ENCODE measurements at places on chromosomes 6 and 20. TPM values are rescaled to one million over a fixed set of nuclear protein-coding genes. Genes with fewer than 3 reads are reported as not detected.

Gene KIAA0408
- total RNA-seq, result 4.0 TPM

Gene AURKA
- 96.9 TPM for total RNA-seq

Gene PXT1
- 0.14 TPM for total RNA-seq

Gene CFB
- total RNA-seq, result not detected

Gene CST7
- not detected for total RNA-seq

GRCh38 chr6:49030251-49031020 is 432.6 kb downstream of the MMUT start:
- H3K36me3 ChIP-seq, result no peaks in the 10 kb centered on the region
- no peak overlapping the region for H3K27ac ChIP-seq
- no peak for DNase-seq
- H3K4me3 ChIP-seq, result no peak overlapping the region
- H3K27me3 ChIP-seq, result no peaks in the 10 kb centered on the region
- H3K4me1 ChIP-seq, result no peaks in the 10 kb centered on the region

DNA sequence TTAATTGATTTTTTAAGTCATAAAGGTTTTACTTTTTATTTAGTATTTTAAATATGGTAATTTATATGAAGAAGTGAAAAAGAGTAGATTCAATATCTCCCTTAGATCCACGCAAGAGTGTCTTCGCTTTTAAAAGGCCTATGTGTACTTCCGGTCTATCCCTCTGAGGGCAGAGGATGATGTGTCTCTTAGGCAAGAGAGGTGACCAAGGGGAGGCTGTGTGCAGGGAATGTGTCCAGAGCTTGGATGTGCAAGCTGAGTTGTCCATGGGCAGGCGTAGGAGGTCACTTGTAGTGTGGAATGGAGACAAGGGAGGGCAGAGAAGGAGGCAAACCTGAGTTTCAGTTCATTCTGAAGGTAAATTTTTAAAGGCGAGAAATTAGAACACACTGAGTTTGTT is 113.9 kb downstream of the CRYBG1 start:
- H3K4me3 ChIP-seq, result no peak overlapping the region
- H3K36me3 ChIP-seq, result no peaks in the 10 kb centered on the region
- no peak overlapping the region for H3K27ac ChIP-seq

GRCh38 chr6:90072935-90073464 is 178.7 kb downstream of the GJA10 start:
- no peak for DNase-seq
- no peak overlapping the region for H3K27ac ChIP-seq
- no peaks in the 10 kb centered on the region for H3K27me3 ChIP-seq
- peaks cover 8% of the 10 kb centered on the region for H3K4me1 ChIP-seq
- H3K36me3 ChIP-seq, result no peaks in the 10 kb centered on the region
- no peak overlapping the region for H3K4me3 ChIP-seq

- no peak for DNase-seq
- no peaks in the 10 kb centered on the region for H3K4me1 ChIP-seq
- no peak overlapping the region for H3K27ac ChIP-seq
- 0 out of 2 replicates have a peak, but pooled peaks cover 3% of the 10 kb centered on the region for H3K36me3 ChIP-seq
- H3K4me3 ChIP-seq, result no peak overlapping the region
- no peaks in the 10 kb centered on the region for H3K27me3 ChIP-seq
These were observed 70.8 kb downstream of the TNFAIP3 start for GRCh38 chr6:137937834-137938233.

All from GM23338 (cell line).